HFF-Myc (cell line): ENCODE measurements at places on chromosomes 5 and 9.

DNA sequence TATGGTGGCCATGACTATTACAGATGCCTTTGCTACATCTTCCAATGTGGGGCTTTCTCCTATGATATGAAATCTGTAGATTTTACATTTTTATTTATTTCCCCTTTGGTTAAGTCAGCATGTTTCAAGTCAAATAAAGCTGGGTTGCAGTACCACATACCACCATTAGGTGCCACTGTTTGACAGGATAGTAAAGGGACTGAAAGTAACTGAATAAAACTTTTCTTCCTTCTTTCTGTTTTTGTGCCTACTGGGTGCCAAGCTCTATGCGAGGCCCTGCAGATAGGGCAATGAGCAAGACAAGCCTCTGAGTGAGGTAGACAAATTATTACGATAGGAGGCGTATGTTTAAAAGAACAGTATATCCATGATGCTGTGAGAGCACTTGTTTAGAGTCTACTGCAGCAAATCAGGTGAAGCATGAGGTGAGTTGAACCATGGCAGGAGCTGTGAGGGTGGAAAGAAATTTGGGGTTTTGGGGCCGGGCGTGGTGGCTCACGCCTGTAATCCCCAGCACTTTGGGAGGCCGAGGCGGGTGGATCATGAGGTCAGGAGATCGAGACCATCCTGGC lies 64.8 kb downstream of the GDNF start:
- DNase-seq = no peak

GRCh38 chr5:143262393-143263174 lies 140.9 kb downstream of the NR3C1 start:
- DNase-seq = no peak

GRCh38 chr5:43268188-43268820 lies 44.9 kb downstream of the HMGCS1 start:
- no peak for DNase-seq

DNA sequence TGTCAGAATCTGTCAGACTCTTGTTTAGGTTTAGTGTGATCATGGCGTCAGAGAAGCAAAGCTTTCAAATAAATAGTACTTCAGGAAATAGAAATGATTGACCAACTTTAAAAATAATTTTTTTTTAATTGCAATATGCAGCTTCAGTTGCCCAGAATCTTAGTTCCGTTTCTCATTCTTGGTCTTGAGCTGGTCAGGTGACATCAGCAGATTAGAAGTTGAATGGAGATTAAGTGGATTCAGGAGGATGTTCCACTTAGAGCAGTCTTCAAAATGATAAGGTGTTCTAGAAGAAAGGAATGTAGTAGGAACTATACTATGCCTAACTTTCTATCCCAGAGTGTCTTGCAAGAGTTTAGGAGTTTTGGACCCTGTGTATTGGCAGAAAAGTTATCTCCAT lies 30.6 kb downstream of the OTULIN start:
- DNase-seq = no peak

GRCh38 chr5:1016476-1016875 lies 7.9 kb downstream of the NKD2 start:
- DNase-seq = no peak

- DNase-seq = no peak
Measured at GRCh38 chr5:109694451-109694891, 4.7 kb downstream of the MAN2A1 start.

DNA sequence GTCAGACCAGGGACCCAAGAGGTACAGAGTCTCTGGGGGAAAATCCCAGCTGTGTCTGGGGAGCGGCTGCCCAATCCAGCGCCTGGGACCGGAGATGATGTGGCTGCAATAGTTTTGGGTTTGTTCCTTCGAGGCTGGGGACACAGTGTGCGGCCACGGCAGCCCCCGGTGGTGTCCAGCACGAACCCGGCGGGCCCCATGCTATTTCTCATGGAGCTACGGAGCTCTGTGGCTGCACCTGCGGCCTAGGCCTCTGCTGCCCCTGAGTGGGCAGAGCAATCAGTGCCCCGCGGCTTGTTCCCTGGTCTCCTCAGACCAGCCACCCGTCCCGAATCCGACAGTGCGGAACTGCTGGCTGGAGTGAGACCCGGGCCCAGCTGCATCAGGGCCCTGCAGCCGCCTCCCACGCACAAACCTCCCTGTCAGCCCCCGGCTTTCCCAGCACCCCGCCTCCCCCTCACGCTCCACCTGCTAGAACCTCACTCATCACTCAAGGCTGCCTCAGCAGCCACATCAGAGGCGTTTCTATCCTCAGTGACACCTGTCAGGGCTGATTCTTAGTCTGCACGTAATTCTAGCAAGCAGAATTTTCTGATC lies 29.0 kb downstream of the SARDH start:
- DNase-seq = no peak

- DNase-seq = no peak
Measured at GRCh38 chr9:86843206-86843605, 104.1 kb downstream of the GAS1 start.

DNA sequence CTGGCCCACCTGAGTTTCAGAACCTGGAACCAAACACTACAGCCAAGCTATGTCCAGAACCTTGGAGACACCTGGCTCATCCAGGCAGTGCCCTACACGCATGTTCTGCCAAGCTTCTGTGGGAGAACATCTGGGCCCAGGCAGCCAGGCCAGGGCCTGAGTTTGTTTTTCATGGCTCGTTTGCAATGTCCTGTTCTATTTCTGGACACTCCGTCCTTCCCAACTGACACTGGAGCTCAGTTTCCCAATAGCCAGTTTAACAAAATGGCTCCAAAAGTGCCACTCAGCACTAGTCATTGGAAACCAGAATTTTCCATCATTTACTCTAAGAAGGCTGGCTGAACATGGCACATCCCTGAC lies 38.6 kb downstream of the SH3RF2 start:
- DNase-seq = no peak

DNA sequence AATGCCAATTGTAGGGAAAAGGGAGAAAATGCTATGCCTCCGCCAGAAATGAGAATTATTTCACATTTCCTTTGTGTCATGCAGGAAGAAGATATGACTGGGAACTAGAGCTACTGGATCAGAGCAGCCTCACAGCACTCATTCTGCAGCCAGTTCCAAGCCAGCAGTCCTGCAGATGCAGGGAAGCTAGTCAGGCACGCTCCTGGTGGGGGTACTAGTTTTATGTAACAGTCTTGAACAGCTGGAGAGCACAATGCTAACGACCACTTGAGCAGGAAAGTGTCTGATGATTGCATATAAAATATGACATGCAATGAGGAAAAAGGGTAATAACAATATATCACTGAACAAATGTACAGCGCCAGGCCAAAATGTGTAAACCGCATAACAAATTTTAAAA lies 21.7 kb downstream of the CDH10 start:
- no peak for DNase-seq

GRCh38 chr5:148042881-148043280 lies 20.9 kb upstream of the SPINK5 start:
- no peak for DNase-seq

- DNase-seq = no peak
Measured at GRCh38 chr5:21806943-21807342, 1046.2 kb downstream of the CDH12 start.

- no peak for DNase-seq
Measured at GRCh38 chr9:95935861-95936578, 60.5 kb downstream of the ERCC6L2 start.

DNA sequence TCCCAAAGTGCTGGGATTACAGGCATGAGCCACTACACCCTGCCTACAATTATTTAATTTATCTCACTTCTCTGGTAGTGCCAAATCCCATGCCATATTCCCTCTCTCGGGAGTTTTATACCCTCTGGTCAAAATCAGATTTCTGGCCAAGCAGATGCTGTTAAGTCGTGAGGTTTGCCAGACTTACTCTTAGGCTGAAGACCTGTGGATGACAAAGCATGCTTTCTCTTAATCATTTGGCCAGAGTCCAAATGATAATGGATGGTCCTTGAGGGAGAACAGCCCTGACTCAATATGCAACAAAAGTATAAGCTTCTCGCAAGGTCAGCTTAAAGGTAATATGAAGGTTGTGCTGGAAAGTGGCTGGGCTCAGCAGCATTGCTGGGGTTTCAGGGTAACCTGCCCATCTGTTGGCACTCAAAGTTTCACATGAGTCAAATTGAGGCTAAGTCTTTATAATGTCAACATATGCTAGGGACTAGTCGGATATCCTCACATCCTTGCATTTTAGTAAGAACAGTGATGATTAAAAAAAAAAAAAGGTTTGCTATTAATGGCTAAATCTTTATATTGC lies 280.1 kb downstream of the KIF4B start:
- no peak for DNase-seq
